Mesendoderm (in vitro differentiated cells): ENCODE measurements at places on chromosomes 2 and 18.

DNA sequence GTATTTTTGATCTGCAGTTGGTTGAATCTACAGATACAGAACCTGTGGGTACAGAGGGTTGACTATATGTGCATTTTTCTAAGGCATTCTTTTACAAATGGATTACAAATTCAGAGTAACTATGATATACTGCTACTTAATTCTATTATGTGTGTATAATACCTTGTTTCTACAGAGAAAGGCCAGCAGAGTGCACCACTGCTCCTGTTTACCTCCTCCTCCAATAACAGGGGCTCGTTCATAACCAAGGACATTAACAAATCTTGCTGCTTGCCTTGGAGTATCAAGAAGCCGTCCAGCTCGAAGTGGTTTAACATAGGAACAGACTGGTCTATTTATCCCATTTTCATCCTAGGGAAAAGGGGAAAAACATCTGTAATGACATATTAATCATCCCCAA lies 16.4 kb downstream of the CEP76 start:
- DNase-seq: peak; percentile 29

DNA sequence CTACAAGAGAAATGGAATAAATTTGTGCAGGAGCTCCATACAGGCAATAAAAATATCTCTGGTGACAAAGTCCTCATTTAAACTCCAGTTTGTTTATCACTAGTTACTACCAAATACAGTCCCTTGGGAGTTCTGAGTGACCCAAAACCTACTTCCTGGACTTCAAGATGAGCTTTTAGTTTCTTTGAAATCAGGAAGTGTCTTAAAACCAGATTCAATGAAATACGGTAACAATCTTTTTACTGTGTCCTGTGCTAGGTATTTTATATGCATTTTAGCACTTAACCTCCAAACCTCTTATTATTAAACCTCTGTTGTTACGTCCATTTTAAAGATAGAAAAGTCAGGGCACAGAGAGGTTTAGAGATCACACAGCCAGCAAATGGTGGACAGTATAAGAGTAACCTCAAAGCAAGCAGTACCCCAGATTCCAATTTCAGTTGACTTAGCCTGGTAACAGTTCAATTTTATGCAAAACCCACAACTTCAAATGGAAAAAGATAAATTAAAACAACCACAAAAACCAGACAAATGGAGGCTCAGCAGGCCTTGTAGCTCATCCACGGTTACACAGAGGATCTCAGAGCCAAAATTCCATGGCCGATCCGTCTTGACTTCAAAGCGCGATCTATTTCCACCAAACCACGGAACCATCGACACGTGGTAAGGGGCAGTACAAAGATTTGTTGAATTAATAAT lies 1.3 kb upstream of the KCMF1 start:
- DNase-seq: peak; percentile 53

GRCh38 chr2:119838179-119838578 lies 78.5 kb downstream of the PTPN4 start:
- DNase-seq: no peak

DNA sequence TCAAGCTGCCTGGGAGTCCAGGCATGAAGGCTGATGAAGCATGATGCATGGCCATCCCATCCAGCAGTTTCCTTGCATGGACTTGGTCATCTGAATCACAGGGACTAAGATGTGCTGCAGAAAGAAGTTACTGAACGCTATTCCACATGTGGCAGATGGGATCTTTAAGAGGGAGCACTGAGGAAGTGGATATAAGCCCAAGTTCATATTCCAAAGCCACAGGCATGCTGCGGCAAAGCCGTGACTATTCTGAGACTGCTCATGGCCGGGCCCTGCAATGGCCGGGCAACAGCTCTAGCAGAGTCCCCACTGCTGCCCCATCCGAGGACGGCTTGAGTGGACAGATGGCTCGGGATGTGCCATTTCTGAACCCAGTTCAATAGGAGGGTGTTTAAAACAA lies 61.5 kb downstream of the STPG4 start:
- DNase-seq: no peak

DNA sequence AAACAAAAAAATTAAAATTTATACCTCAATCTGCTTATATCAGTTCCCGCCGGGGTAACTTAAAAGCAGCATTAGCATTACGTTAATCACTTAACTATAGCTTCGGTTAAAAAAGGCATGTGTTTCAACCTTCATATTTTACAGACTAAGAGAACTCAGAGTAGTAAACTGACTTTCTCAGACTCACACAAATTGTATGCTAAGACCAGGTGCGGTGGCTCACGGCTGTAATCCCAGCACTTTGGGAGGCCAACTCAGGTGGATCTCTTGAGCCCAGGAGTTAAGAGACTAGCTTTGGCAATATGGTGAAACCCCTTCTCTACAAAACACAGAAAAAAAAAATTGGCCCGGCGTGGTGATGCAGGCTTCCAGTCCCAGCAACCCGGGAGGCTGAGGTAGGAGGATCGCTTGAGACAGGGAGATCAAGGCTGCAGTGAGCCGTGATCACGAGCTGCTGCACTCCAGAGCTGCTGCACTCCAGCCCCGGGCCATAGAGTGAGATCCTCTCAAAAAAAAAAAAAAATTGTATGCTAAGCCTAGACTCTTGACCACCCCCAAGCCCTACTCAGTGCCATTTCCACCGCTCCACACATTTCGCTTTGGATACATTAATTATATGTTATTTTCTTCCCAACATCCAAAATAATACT lies 2.4 kb downstream of the HNRNPLL start:
- peak; percentile 50 for DNase-seq
